ENCODE measurements at places on chromosomes 13 and 19.
A peak's percentile ranks its signal among the peaks of the same experiment; 100 is the strongest.

DNA sequence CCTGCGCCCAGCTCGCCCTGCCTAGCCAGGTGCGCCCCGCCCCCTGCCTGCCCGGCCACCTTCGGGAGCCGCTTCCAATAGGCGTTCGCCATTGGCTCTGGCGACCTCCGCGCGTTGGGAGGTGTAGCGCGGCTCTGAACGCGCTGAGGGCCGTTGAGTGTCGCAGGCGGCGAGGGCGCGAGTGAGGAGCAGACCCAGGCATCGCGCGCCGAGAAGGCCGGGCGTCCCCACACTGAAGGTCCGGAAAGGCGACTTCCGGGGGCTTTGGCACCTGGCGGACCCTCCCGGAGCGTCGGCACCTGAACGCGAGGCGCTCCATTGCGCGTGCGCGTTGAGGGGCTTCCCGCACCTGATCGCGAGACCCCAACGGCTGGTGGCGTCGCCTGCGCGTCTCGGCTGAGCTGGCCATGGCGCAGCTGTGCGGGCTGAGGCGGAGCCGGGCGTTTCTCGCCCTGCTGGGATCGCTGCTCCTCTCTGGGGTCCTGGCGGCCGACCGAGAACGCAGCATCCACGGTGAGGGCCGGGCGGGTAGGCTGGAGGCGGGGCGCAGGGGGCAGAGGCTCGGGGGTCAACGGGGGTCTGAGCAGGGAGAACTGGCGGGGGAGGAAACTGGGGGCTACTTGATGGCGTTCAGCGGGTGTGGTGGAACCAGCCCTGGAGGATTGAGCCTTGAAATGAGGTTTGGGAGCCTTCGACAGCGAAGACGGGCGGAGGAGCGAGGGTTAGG lies at the start of gene SPINT2:
Gene SPINT2, plus strand, starts transcription at position 88 of the 727 bp plus-strand sequence. Its CDS starts 320 bp downstream, at position 408.
- peak; percentile 36 for DNase-seq

DNA sequence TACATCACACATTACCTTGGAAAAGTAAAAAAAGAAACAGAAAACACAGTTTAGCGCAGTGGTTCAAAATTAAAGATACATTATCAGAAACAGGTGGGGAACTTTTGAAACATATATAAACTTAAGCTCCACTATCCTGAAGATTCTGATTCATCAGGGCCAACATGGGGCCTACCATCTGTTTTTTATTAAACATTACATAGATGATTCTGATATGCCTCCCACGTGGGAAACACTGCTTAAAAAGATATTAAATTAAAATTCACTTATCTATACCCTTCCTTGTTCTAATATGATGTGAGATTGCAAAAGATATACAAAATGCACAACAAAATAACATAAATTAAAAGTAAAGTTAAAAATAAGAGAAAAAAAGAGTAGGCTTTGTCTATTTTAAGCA lies 125.0 kb downstream of the VWA8 start:
- DNase-seq, result peak; percentile 35

GRCh38 chr19:43332058-43332922 lies 21.2 kb upstream of the CD177 start:
- DNase-seq, result no peak

GRCh38 chr19:30332445-30333234 lies 39.5 kb upstream of the ZNF536 start:
- no peak for DNase-seq

GRCh38 chr13:106143392-106143791 lies 392.1 kb downstream of the EFNB2 start:
- no peak for DNase-seq

- DNase-seq, result no peak
Observed at GRCh38 chr13:44112700-44113329, 233.1 kb downstream of the LACC1 start.

DNA sequence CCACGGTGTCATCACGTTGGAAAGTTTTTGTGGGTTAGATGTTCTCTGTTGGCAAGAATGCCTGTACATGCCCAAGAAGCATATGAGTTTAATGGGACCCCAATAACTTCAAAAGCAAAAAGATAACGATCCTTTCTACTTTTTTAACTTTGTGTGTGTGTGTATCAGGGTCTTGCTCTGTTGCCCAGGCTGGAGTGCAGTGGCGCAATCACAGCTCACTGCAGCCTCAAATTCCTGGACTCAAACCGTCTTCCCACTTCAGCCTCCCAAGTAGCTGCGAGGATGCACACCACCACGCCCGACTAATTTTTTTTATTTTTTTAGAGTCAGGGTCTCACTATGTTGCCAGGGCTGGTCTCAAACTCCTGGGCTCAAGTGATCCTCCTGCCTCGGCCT lies 34.3 kb upstream of the TPM4 start:
- DNase-seq, result no peak

- no peak for DNase-seq
Observed at GRCh38 chr13:45601680-45602079, 13.9 kb downstream of the ERICH6B start.

- no peak for DNase-seq
Observed at GRCh38 chr13:48210178-48210577, 22.8 kb upstream of the ITM2B start.

- DNase-seq, result no peak
Observed at GRCh38 chr13:37144661-37145060, 39.2 kb upstream of the CSNK1A1L start.

DNA sequence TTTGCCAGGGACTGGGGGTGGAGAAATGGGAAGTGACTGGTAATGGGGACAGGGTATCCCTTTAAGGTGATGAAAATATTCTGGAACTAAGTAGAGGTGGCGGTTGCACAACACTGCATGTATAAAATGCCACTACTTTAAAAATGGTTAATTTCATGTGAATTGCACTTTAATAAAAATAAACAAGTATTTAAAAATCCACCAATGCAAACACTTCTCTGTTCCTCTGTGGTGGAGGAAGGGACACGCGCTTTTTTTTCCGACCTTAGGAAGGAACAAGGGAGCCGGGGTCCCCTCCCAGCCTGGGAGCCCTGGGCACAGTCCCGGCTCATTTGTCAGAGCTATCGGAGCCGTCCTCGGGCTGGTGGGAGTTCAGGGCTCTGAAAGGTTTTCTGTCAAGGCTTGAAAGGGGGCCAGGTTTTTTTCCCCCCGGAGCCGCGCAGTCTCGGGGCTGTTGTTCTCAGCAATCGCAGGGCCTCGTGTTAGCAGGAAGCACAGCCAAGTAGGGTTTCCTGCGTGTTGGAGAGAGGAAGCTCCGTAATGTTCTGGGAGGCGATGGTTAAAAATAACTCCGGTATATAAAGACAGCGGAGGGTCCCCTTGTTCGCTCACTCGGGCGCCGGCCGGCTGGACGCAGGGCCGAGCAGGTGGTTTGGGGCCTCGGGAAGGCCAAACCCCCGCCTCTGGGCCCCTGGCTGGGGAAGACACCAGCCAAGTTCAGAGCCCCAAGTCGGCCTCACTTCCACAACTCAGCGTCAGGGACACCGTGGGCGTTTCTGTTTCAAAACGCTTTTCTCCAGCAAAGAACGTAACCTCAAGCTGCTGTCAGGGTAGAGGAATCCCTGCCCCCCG lies 41.2 kb upstream of the KLF2 start:
- no peak for DNase-seq

DNA sequence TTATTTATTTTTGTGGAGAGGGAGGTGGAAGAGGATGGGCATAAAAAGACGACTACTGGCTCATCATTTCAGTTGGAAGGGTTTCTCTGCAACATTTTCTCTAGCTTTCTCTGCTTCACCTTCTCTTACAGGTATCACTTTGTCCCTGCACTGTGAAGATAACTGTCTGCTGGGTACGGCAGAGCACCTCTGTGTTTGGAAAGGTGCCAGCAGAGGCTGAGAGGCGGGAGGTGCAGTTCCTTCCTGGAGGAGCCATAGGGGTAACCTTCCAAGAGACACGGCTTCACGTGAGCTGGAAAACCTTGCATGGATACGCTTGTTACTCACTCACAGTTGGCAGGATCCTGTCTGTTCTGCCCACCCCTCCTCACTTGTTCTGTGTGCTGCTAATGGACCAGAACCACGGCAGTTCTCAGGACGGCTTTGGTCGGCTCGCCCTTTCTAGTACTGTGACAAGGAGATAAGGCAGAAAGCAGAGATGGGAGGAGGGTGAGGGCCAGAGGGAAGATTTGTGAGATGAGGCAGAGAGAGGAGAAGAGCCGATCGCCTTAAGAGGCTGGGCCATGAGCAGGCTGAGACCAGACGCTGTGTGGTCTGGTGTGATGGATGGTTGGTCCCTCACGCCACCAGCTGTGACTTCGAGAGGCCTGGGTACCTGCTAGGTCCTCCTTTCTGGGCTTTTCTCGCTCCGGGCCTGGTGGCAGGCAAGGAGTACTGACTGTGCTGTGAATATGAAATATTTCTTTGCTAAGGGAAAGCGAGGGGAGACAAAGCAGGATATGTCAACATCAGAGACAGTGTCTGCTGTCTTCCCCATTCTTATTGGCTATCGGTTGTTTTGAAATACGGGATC lies 66.8 kb downstream of the MRPL57 start:
- DNase-seq, result peak; percentile 47

DNA sequence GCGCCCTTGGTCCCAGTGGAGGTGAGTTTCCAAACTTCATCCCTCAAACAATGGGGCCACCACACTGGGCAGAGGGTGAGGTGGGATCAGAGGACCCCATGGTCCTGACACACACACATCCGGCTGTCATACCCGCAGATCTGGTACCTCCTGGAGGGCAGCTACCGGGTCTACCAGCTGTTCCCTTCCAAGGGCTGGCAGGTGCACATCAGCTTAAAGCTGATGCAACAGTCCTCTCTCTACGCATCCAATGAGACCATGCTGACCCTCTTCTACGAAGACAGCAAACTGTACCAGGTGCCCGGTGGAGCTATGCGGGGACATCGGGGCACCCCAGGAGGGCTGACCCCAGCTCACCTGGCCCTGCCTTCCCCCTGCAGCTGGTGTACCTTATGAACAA lies 14.0 kb upstream of the PSMD8 start:
- DNase-seq, result no peak

- no peak for DNase-seq
Observed at GRCh38 chr19:56980906-56981305, 138.9 kb upstream of the USP29 start.

DNA sequence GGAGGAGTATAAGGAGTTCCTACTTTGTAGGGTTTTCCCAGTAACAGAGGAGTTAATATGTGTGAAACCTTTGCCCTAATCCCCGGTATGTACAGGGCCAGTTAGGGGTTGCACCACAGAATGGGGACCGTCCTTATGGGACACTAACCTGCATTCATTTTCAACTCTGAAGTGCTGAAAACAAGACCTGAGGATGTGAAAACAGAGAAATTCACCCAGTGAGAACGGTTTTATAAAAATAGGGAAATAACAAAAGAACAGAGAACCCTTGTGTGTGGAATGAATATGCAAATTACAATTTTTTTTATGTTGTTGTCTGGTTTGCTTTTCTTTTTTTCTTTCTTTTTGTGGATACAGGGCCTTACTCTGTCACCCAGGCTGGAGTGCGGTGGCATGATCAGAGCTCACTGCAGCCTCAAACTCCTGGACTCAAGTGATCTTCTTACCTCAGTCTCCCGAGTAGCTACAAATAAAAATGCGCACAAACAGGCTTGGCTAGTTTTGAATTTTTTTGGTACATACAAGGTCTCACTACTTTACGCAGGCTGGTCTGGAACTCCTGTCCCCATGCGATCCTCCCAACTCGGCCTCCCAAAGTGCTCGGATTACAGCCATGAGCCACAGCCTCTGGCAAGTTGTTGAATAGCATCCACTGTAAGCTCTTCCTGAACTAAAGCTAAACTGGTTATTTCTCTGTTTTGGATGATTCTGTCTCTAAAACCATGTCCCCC lies 10.6 kb downstream of the CLC start:
- no peak for DNase-seq

- peak; percentile 99 for DNase-seq
Observed at GRCh38 chr13:50893211-50893852, 16.3 kb upstream of the RNASEH2B start.

- peak; percentile 94 for DNase-seq
Observed at GRCh38 chr13:25659091-25659795, 287.5 kb downstream of the ATP8A2 start.

- no peak for DNase-seq
Observed at GRCh38 chr13:30718661-30719524, 16.4 kb upstream of the ALOX5AP start.

- DNase-seq, result no peak
Observed at GRCh38 chr19:41276231-41276630, 12.1 kb downstream of the HNRNPUL1 start.

- peak; percentile 73 for DNase-seq
Observed at GRCh38 chr19:1864480-1865171, 1.2 kb upstream of the KLF16 start.

DNA sequence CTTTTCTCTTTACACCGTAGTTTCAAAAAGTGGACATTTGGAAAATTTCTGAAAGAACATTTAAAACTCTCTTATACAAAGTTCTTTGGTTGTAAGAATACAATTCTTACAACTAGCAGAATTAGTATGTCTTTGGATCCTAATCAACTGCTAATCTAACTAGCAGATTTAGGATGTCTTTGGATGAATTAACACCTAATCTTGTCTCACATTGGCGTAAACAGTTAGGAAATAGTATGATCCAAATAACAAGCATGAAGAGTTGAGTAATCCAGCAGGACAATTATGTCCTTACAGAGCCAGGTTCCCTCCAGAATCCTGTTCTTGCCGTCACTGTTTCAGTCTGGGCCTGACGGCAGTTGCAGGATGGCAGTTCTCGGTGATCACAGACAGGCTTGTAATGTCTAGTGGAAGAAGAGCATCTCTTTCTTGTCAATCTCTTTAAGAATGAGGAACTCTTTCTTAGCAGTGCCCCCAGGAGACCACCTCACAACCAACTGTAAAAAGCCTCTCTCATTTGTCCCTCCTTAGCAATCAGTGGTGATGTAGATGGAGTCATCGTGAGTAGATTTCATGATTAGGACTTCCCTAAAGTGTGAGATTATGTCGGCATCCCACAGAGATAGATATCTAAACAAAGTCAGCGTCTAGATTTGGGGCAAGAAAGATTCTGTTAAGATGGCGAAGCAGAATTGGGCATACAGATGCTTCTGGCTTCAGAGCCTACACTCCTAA lies 5.7 kb upstream of the TNFSF13B start:
- DNase-seq, result no peak

GRCh38 chr13:29621841-29622240 lies 26.4 kb upstream of the SLC7A1 start:
- DNase-seq, result no peak

DNA sequence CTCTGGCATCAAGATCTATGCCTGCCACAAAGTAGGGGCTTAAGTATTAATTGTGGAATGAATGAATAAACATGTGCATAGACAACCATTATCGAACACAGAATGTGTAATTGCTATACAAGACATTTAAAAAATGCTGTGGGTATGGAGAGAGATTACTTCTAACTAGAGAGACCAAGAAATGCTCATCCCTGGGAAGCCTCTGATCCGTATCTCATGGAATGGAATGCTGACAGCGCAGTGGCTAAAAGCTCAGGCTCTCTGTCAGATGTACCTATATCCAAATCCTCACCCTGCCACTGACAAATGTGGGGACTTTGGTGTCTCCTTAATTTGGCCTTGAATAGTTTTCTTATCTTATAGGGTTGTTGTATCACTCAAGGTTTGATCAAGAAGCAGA lies 22.7 kb upstream of the MBNL2 start:
- no peak for DNase-seq

- DNase-seq, result no peak
Observed at GRCh38 chr13:56189439-56189838, 951.3 kb upstream of the PRR20A start.
